ENCODE measurements at places on chromosomes 6 and 20. TPM values are rescaled to one million over a fixed set of nuclear protein-coding genes. Genes with fewer than 3 reads are reported as not detected.
A peak's percentile ranks its signal among the peaks of the same experiment; 100 is the strongest.

- DNase-seq, result no peak
Observed at GRCh38 chr20:51306081-51306480, 236.4 kb downstream of the NFATC2 start.

DNA sequence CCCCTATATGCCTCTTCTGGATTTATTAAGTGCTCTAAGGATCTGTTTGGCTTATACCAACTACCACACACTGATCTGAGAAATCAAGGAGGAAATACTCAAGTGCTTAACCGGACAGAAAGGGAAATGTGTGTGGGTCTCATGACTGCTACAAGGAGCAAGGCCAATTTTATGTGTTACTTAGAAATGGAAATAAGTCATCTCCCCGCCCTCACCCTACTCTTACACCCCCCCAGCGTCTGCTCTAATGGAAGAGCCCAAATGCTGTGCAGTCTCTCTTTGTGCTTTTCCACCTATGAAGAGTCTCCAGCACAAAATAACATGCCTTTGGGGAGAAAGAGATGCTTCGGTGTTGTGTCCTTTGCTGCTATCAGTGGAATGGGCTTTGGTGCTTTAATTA is 428.8 kb upstream of the ARID1B start:
- DNase-seq, result peak; percentile 66

GRCh38 chr20:52443874-52444273 is 252.3 kb upstream of the ZFP64 start:
- no peak for DNase-seq

Gene HLA-DQA2
- total RNA-seq, result not detected

DNA sequence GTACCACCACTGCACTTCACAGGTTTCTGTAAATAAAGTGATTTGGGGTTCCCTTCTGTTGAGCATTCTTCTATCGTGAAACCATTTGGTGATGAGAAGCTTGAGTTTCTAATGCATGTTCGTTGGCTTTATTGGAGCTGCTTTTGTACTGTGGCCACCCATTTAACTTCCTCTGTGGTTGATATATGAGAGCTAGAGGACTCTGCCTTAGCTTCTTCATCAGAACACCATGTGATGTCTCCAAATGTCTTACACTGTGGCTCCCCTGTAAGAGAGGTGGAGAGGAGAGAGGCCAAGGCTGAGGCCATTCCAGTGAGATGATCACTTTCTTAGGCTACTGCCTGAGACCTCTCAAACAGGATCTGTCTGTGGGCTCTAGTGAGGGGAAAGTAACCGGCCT is 114.5 kb downstream of the SLC16A10 start:
- no peak for DNase-seq

Gene IRAK1BP1
- 2.5 TPM for total RNA-seq

DNA sequence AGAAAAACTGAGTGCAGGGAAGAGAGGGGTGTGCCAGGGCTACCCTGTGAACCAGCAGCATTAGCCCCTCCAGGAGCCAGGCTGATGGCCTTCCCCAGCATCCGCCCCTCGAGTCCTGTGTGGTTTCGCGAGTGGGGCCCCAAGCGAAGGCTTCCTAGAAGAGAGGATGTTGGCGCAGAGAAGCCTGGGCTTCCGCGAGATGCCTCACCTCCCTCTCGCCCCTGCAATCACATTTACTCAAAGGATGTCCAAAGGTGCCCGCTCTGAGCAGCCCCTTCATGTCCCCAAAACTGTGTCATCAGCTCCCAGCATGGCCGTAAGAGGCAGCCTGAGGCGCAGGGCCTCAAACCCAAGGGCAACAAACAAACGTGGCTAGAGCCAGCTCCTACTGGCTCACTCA is 111.7 kb downstream of the PREX1 start:
- no peak for DNase-seq

DNA sequence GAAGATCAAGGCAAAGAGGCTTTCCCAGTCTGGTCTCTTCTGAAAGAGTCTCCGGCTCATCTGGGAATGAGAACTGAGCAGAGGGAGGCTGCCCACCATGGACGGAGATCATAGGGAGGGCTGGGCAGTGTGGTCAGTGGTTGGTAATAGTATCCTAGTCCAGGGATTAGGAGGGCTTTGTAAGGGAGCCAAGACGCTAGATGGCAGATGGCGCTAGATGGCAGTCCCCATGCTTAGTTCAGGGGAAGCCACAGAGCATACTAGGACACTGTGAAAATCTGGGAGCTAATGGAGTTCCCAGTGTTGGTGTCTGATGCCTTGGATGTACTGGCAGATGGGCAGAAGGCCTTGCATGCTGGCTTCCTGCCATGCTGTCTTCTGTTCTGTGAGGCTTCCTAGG is 21.7 kb upstream of the DAAM2 start:
- no peak for DNase-seq

Gene PRR18
- not detected for total RNA-seq

GRCh38 chr20:63702036-63702665 is 5.6 kb downstream of the ARFRP1 start:
- DNase-seq, result no peak

Gene GSTA1
- not detected for total RNA-seq

Gene CDH22
- 0.06 TPM for total RNA-seq

Gene FRK
- 0.06 TPM for total RNA-seq

- no peak for DNase-seq
Observed at GRCh38 chr20:51169813-51170212, 146.9 kb upstream of the KCNG1 start.

Gene ADGRG6
- 79.5 TPM for total RNA-seq

GRCh38 chr6:5126214-5126613 is 41.1 kb downstream of the PPP1R3G start:
- no peak for DNase-seq

Gene PRPH2
- 0.15 TPM for total RNA-seq

GRCh38 chr6:21360336-21360735 is 233.2 kb upstream of the SOX4 start:
- no peak for DNase-seq

GRCh38 chr20:56582542-56582941 is 46.6 kb upstream of the TFAP2C start:
- no peak for DNase-seq

Gene VIP
- 2.7 TPM for total RNA-seq

Measured in glomerular endothelial cell (primary cell).